ENCODE measurements at places on chromosomes 11 and 22.

DNA sequence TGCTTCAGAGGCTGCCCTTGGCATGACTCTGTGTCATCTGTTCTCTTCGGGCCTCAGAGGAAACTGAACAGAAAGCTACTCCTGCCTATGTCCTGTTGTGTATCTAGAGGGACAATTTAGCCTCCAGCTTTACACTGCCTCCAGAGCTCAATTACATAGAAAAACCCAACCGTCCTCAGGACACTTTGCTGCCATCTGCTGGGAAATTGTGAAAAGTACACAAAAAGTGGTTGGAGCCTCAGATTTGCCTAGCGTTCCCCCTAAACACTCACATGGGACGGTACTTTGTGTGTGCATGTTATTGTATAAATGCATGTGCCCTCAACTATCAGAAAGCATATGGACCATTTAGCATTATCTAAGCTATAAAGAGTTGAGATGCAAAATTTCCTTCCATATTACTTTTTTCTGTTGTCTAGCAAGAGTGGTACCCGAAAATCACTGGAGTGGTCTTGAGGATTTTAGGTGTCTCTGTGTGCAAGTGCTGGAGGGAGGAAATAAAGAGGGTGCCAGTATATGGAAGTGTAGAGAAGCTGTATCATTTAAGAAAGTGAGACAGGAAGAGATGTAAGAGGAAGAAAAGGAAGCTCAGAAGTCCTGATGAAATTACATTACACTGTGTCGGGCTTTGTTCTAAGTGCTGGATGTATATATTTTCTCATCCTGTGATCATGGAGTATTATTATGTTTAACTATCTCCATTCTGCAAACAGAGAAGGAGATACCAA is 8.7 kb upstream of the MS4A4E start:
- DNase-seq = no peak

GRCh38 chr11:74276581-74276980 is 34.9 kb downstream of the P4HA3 start:
- no peak for DNase-seq

- no peak for DNase-seq
These were observed 12.2 kb upstream of the VPS37C start for GRCh38 chr11:61173456-61173855.

DNA sequence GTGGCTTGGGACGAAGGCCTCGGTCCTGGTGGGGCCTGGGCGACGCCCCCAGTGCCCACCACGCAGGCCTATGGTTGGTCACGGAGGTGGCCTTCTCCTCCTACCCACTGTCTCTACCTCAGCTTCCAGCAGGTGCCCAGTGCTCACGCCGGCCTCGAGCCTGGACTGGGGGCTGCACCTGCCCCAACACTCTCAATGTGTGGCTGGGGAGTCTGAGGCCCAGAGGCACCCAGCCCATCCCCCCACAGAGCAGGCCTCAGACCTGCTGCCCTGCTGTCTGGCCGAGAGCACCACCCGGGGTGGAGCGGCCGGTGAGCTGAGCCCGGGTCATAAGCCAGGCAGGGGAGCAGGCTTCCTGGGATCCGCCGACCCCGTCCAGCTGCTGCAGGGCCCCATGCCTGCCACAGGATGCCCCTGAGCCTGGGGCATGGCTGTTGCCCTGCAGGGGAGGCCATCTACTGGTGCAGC is 28.6 kb upstream of the MUC5AC start:
- no peak for DNase-seq

GRCh38 chr22:44859641-44860040 is 107.3 kb downstream of the ARHGAP8 start:
- DNase-seq = no peak

DNA sequence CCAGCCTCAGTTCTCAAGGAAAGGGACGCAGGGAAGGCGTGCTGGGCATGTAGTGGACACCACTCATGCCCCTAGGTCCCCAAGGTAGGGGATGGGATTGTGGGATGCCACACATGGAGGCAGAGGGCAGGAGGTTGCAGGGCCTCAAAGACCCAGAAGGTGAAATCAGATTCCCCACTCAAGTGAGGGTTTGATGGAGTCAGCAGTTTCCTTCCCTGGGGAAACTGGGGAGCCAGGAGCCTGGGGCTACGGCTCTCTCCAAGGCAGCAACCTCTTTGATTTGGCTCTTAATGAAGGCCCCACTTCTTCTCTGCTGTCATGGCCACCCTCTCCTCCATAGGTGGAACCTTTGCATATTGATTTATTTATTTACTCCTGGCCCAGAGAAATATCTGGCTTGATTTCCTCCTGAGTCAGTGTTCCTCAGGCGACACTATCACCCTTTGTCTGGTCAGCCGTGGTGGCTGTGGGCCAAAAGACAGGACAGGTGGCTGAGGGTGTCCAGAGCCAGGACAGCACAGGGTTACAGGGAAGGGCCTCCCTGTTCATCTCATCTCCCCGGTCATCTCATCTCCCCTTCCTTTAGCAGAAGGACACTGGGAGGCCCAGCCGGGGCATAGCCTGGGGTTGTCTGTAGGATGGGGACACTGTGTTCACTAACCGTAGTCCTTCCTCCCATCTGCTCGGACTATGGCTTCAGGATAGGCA is 9.6 kb downstream of the GNAZ start:
- DNase-seq = no peak

DNA sequence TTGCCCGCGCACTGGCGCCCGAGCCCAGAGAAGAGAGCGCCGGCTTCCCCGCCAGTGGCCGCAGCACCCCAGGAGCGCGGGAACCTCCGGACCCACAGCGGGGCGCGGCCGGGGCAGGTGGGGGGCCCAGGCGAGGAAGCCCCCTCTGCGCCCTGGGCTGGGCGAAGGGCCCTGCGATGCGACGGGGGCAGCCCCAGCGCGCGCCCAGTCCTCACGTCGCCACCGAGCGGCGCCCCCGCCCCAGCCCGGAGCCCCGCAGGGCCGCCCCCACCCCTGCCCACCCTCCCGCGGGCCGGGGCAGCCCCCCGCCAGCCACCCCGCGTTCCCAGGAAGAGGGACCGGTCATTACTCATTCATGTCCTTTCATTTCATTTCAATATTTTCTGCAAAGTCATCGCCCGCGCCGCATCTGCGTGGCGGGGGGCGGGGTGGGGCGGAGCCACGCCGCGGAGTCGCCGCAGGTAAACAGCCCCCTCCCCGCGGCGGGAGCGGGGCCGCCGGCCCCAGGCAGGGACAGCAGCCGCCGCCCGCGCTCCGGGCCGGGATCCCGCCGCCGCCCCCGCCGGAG is 673 bp upstream of the PANX2 start:
- no peak for DNase-seq

DNA sequence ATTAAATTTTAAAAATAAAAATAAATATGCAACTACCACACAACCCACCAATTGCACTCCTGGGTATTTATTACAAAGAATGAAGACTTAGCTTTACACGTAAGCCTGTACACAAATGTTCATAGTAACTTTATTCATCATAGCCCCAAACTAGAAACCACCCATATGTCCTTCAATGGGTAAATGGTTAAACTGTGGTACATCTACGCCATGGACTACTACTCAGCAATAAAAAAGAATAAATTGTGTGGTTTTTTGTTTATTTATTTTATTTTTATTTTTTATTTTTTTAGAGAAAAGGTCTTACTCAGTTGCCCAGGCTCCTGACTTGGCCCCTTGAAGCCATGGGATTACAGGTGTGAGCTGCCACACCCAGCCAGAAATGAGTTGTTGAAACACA is 14.6 kb downstream of the GAL start:
- no peak for DNase-seq

DNA sequence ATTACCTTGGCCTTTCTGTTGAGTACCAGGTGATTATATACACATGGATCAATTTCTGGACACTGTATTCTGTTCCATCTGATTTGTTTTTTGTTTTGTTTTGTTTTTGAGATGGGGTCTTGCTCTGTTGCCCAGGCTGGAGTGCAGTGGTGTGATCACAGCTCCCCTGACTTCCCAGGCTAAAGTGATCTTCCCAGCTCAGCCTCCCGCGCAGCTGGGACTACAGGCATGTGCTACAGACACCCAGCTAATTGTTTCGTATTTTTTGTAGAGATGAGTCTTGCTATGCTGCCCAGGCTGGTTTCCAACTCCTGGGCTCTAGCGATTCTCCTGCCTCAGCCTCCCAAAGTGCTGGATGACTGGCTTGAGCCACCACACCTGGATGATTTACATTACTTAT is 19.0 kb downstream of the TCIRG1 start:
- DNase-seq = no peak

DNA sequence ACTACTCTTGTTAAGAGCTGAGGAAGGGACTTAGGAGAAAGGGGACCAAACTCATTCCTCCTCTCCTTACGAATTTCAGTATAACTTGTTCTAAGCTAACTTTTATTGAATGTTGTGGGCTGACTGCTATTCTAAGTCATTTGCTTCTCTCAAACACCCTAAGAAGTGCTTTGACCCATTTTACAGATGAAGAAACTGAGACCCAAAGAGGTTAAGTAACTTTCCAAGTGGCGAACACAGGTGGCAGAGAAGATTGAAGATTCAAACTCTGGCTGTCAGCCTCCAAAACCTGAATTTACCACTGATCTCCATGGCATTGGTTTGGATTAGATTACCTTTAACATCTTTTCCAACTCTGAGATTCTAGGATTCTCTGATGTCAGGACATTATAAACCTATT is 52.2 kb downstream of the TIMP3 start:
- no peak for DNase-seq

- no peak for DNase-seq
These were observed 3.1 kb upstream of the EHD1 start for GRCh38 chr11:64881476-64881875.

DNA sequence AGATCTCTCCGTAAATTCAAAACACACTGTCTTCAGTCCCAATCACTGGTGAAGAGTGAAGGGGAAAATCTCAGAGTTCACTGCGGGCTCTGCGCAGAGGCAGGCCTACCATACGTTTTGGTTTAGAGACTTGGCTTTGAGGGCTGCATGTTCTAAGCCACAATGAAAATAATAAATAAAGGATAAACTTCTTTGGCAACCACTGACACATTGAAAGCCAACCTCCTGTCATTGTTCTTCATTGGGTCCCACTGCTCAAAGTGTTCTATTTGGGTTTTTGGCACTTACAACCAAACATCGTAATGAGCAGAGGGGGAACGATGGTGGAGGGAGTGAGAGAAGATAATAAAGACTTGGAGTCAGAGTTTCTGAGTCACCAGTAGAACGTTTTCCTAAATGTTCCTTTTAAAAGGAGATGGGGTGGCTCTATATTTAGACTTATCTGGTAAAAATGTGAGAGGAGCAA is 472.9 kb downstream of the SOX6 start:
- no peak for DNase-seq

GRCh38 chr22:19842393-19843106 is 12.1 kb downstream of the GNB1L start:
- no peak for DNase-seq

DNA sequence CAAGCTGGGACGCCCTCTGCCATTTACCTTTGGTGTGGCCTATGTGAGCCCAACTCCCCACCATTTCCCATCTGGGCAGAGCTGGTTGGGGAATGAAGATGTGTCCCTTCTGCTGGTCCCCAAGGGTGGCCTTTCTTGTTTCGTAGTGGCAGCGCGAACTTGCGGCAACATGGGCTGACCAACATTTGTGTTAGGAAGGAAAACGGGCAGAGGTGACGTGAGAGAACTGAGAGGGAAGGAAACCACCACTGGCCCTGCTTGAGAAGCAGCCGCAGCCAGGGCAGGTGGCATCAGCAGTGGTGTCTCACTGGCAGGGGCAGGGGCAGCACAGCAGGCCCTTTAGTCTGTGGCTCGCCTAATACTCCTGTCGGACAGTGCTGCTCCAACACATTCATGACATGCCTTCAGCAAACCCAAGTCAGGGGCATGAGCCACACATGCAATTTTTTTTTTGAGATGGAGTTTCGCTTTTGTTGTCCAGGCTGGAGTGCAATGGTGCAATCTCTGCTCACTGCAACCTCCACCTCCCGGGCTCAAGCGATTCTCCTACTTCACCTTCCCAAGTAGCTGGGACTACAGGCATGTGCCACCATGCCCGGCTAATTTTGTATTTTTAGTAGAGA is 29.9 kb downstream of the LRRC74B start:
- no peak for DNase-seq

DNA sequence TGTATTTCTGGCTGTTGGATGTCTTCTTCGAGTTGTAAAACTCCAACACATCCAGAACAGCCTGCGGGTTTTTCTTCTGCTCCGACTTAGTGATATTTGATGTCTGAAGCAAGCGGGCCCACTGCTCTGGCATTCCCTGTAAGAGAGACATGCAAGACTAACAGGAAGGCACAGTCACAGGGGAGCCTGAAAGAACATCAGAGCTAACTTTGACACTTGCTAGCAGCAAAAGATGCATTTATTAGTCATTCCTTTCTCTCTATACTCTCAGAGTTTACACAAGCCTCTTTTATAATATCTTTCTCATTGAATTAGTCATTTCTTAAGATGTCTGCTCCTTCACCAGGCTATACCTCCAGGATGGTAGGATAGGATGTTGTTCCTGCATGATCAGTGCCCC is 77.8 kb upstream of the GDPD4 start:
- DNase-seq = no peak

GRCh38 chr22:27110665-27111451 is 453.5 kb downstream of the MIAT start:
- DNase-seq = no peak

- DNase-seq = no peak
These were observed 24.8 kb upstream of the TTC12 start for GRCh38 chr11:113289431-113290187.

DNA sequence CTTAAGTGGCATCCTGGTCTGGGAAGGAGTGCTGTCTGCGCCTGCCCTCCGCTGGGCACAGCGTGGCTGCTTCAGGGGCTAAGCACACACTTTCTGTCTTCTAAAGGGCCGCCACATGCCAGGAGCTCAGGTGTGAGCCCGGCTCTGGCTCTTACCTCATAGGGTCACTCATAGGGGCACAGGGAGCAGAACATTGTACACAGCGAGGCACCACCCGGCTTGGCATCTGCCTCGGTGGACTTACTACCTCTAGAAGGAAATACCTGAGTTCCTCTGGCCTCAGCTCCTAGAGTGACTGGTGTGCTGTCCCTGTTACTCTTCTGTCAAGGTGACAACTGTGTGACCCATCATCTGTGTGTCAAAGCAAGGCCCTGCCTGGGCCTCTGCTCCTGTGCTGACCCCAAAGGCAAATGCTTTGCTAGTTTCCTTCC is 13.4 kb downstream of the NEAT1 start:
- no peak for DNase-seq

GRCh38 chr11:63922673-63923192 is 5.8 kb upstream of the RCOR2 start:
- DNase-seq = no peak

- DNase-seq = no peak
These were observed 4.3 kb downstream of the ZC3H7B start for GRCh38 chr22:41305646-41306045.
